ENCODE measurements at places on chromosomes 4 and X.
A peak's percentile ranks its signal among the peaks of the same experiment; 100 is the strongest.

DNA sequence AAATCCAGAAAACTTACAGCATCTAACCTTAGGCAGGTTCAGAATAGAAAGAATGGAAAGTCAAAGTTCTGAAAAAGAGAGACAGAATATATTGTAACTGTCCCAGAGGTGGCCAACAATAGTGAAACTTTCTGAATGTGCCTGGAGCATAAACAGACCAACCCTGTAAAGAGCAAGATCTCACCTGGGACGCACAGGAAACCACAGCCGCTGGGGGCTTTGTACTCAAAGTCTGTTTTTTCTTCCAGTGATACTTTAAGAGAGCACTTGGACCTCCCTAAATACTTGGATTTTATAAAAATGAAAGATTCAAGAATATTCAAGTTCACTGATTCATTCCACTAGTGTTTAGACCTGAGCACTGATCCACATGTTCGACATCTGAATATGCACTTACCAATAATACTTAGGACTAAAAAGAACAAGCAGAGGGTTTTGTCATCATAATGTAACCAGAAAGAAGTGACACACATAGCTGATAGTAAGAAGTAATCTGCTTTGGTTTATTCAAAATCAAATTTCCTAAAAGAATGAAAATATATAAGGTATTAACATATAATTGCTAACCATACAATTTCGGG is 35.3 kb downstream of the ARAP2 start:
- DNase-seq: no peak

- no peak for DNase-seq
Observed at GRCh38 chr4:52358883-52359321, 300.2 kb downstream of the USP46 start.

- no peak for DNase-seq
Observed at GRCh38 chr4:6112606-6113290, 87.6 kb downstream of the JAKMIP1 start.

GRCh38 chr4:102823897-102824296 is 3.5 kb downstream of the UBE2D3 start:
- DNase-seq: no peak

DNA sequence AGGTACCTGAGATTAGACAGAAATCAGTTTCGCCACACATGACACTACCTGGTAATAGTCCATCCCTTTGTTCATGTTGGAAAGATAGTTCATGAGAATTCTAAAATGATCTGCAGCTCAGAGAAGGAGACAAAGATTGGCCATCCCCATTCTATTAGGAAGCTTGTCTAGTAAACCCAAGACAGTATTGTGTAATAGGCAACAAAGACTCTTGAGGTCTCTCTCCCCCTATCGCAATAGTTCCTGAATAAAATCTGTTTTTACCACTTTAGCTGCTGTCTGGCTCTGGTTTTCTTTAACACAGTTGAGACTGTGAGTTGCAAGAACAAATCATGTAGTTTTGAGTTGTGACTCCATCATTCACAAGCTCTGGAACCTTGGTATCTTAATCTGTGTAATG is 14.8 kb upstream of the BBS7 start:
- DNase-seq: no peak

GRCh38 chrX:14015941-14016340 is 13.8 kb downstream of the GEMIN8 start:
- no peak for DNase-seq

GRCh38 chr4:22500831-22501714 is 14.8 kb downstream of the ADGRA3 start:
- DNase-seq: no peak

DNA sequence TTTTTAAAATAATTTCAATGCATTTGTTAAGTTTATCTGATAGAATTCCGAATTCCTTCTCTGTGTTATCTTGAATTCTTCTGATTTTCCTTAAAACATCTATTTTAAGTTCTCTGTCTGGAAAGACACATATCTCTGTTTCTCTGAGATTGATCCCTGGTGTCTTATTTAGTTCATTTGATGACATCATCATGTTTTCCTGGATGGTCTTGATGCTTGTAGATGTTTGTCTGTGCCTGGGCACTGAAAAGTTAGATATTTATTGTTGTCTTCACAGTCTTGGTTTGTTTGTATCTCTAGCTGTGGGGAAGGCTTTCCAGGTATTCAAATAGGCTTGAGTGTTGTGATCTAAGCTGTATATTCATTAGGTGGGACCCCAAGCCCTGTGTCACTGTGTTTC is 1028.8 kb downstream of the GLUD2 start:
- DNase-seq: no peak

GRCh38 chr4:88010966-88011365 is 3.5 kb downstream of the PKD2 start:
- no peak for DNase-seq

DNA sequence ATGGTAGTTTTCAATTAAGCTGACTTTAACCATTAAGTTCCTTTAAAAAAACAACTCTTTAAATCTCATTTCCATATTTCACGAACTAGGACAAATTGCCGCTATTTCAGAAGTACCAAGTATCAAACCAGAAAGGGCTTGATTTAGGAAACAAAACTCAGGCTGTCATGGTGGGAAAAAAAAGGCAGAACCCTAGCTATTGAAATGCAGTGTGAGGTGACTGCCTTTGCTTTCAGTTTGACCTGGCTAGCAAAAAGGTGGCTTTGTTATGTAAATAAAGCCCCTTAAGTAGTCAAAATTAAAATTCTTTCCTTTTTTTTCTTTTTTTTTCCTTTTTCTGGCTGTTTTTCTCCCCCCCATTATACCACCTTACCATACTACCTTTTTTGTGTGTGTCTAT is 40.6 kb upstream of the CYP2U1 start:
- no peak for DNase-seq

GRCh38 chr4:156725257-156725656 is 246.3 kb downstream of the PDGFC start:
- no peak for DNase-seq

GRCh38 chr4:86641516-86642090 is 47.5 kb downstream of the PTPN13 start:
- DNase-seq: no peak

- DNase-seq: no peak
Observed at GRCh38 chr4:145760176-145760575, 80.2 kb downstream of the C4orf51 start.

DNA sequence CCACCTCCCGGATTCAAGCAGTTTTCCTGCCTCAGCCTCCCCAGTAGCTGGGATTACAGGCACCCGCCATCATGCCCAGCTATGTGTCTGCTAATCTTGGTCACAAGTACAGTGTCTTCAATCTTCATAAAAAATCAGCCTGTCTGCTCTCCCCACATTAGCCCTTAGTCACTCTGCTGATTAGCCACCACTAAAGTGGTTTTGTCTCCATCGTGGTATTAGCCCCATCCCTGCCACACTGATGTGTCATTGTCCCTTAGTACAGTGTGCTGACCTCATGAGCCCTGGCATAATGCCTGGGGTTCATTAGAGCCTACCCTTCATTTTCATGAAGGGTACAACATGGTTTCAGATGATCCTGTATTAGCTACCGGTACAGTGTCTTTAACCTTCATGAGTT is 49.9 kb downstream of the ZNF157 start:
- DNase-seq: no peak

- DNase-seq: no peak
Observed at GRCh38 chr4:157014621-157015591, 43.3 kb upstream of the PDGFC start.

DNA sequence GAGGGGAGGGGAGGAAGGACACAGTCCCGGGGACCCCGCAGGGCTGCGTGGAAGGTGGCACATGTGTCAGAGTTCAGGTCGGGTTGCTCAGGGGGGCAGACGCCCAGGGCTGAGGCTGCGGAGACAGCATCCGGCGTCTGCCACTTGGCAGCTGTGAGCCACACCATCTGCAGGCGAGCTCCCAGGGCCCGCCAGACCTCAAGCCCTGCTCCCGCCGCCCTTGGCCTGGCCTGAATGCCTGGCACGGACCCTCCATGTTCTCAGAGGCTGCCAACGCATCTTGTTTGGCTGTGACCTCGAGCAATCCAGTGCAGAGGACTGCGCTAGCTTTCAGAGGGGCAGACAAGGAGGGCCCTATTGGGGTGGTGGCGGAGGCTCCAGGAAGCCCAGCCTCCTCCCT is 5.1 kb downstream of the BGN start:
- DNase-seq: no peak

- no peak for DNase-seq
Observed at GRCh38 chr4:60822986-60823385, 377.1 kb upstream of the ADGRL3 start.

- DNase-seq: no peak
Observed at GRCh38 chr4:20386906-20387305, 135.2 kb downstream of the SLIT2 start.

DNA sequence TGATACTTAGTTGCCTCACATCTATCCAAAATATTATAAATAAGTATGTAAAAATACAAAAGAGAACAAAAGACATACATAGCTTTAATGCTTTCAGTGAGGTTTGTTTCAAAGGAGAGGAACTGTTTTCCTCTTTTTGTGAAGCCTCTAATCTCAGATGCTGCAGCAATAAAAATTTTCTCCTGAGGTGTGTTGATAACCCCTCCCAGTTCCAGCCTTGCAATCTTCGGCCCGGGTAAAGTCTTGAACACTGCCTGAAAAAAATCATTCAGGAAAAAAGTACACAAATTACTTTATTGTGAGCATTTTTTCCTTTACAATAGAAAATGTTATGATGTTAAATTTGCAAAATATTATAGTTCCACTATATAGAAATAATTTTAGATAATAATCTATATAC is 8.8 kb downstream of the BBS7 start:
- DNase-seq: no peak

GRCh38 chrX:119479845-119480244 is 11.6 kb downstream of the SLC25A5 start:
- no peak for DNase-seq

- no peak for DNase-seq
Observed at GRCh38 chrX:139898334-139898733, 34.5 kb downstream of the ATP11C start.

GRCh38 chrX:11530621-11531020 is 135.1 kb downstream of the ARHGAP6 start:
- DNase-seq: no peak

DNA sequence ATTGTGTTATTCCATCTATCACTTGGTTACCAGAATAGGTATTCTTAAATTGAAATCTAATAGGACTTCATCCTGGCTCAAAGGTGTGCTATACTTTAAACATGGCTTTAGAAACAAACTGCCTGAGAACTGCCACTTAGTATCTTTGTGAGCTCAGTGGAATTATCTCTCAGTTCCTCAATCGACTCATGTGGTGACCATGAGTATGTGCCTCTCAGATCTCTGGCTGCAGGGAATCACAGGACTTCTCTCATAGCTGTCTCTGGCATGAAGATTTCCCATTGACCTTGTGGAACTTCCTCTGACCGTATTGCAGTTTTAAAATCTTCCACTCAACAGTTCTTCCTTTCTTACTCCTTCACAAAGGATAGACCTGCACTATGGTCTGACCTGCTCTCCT is 681.9 kb upstream of the BOD1L1 start:
- DNase-seq: no peak

- no peak for DNase-seq
Observed at GRCh38 chr4:6179362-6179761, 21.0 kb downstream of the JAKMIP1 start.

- DNase-seq: no peak
Observed at GRCh38 chr4:61786211-61786610, 586.1 kb downstream of the ADGRL3 start.

GRCh38 chr4:24570574-24571236 is 13.6 kb downstream of the DHX15 start:
- no peak for DNase-seq

DNA sequence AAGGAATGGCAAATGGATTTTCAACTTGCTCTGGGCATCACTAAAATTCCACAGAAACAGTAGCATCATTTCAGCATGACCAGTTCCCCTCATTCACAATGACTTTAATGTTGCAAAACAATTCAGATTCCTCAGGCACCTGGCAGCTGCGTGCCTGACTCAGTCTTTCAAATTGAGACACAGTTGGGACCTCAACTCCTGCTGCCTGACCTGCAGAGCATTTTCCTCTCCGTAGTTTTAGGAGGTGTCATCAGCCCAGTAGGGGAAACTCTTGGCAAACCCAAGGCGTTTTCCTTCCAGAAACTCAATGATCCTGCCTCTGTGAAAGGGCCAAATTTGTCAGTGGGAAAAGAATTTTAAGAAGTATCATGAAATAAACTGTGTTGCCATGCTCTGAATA is 388.9 kb downstream of the SPRY1 start:
- peak; percentile 70 for DNase-seq

DNA sequence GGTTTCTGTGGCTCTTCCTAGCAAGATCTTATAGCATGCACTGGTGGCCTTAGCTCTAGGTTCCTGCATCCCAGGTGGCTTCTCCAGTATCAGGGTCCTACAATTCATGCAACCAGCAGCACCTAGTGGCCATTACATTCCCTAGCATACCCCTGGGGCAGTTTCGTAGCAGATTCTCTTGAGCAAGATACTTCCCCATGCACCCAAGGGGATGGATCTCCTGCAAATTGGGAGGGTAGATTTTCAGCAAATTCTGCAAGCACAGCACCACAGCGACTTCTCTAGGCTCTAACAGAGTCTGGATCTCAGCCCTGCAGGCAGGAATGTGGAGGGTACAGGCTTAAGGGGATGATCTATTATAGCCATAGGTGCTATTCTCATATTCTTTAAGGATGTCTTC is 13.1 kb upstream of the SLC9B1 start:
- no peak for DNase-seq

Measured in H1 (cell line).